GM03348 (cell line): ENCODE measurements at places on chromosomes 16 and 17.
A peak's percentile ranks its signal among the peaks of the same experiment; 100 is the strongest.

GRCh38 chr16:84090211-84090610 is 26.5 kb downstream of the MBTPS1 start:
- DNase-seq: no peak

DNA sequence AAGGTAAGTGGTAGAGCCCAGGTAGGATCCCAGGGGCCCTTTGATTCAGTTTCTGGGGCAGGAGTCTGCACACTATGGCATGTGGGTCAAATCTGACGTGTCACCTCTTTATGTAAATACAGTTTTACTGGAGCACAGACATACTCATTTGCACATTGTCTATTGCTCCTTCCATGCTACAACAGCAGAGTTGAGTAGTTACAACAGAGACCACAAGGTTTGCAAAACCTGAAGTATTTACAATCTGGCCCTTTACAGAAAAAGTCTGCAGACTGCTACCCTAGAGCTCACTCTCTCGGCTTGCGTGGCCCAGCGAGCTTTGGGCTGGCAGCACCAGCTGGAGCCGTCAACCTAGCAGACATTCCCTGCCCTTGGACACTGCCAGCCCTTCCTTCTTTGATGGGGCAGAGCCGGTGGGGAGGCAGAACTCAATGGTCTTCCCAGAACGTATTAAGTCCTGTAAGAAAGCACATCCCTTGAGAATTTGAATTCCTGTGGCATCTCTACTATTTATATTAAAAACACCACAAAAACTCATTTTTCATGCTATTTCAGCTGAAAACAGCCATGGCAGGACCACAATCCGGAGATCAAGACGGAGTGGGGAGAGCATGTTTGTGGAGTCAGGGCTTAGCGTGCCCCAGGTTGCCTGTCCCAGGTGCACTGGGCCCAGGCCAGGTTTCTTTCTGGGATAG is 133.1 kb upstream of the NUDT7 start:
- no peak for DNase-seq

DNA sequence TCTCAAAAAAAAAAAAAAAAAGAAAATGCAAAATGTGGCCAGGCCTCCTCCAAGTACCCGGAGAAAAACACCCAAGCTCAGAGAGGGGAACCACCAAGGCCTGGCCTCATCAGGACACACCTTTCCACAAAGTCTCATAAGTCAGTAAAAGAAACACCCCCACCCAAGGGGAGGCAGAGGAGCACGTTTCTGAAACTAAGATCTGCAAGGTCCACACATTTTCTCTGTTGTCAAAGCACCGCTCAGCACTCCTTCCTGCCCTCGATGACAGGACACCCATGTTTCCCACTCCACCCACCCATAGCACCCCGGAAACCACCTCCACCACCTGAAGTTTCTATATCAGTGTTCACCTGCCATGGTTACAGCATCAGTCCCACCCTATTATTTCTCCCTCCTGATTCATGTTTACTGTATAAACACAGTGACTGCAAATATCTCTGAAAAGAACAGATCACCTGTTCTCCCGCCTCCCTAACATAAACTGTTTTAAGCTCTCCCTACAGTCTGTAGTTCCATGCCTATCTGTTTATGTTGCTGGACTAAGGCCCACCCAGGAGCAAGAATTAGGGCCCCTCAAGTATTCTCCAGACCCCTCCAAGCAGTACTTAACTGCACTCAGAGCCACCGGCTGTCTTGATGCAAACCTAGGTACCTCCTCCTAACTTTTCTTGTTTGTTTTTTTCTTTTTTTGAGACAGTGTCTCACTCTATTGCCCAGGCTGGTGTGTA is 2.0 kb downstream of the CORO7 start:
- DNase-seq: no peak

- DNase-seq: peak; percentile 80
These were observed 8.4 kb upstream of the PLK1 start for GRCh38 chr16:23670137-23670776.

DNA sequence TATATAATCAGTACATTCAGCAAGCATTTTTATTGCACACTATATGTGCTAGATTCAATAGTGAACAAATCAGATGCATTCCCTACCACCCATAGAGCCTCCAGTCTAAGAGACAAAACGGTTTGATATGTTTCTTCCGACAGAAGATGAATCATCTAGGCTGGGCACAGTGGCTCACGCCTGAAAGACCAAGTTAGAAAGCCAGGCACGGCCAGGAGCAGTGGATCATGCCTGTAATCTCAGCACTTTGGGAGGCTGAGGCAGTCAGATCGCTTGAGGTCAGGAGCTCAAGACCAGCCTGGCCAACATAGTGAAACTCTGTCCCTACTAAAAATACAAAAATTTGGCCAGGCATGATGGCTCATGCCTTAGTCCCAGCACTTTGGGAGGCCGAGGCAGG is 18.3 kb upstream of the COPRS start:
- DNase-seq: no peak

- peak; percentile 27 for DNase-seq
These were observed 48.0 kb upstream of the CDYL2 start for GRCh38 chr16:80852261-80852872.

GRCh38 chr17:80855196-80855947 is 136.3 kb upstream of the CHMP6 start:
- DNase-seq: no peak

DNA sequence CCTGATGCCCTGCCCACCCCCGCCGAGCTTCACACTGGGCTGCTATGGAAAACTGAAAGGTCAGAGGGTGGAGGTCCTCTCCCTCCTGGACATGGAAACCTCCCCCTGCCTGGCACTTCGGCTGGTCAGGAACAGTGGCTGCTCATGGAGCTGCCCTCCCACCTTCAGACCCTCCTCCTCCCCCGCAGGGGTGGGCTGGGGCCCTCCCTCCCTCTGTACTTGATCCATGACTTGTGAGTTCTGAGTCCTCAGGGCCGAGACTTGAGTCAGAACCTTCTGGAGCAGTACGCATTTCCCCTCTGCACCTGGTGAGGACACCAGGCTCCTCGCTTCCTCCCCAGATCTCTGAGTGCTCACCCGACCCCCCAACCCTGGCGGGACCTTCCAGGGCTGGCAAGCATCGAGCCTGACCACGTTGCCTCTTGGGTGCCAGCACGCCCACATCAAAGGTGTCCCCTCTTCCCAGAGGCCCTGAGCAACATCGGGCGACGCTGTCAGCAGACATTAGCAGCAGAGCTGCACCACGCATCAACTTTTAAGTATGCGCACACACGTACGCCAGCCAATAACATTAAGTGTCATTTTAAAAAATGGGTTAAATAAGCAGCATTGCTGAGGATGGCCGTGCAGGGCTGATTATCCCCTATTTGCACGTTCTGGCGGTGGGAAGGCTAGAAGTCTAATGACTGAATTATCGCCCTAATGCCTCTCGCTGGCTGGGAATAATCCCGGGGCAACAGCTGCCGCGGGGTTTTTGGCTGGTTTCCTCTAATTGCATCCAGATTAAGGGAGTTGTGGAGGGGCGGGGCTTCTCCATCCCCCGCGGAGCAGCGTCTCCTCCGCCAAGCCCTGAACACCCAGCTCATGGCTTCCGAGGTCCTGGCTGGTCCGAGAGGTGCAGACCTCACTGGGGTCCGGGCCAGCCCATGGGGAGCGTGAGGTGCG is 98.0 kb downstream of the TBC1D16 start:
- no peak for DNase-seq

- DNase-seq: no peak
These were observed 1.4 kb downstream of the NSMCE1 start for GRCh38 chr16:27267037-27267677.
